ENCODE measurements at places on chromosomes 1 and 21.
A peak's percentile ranks its signal among the peaks of the same experiment; 100 is the strongest.

DNA sequence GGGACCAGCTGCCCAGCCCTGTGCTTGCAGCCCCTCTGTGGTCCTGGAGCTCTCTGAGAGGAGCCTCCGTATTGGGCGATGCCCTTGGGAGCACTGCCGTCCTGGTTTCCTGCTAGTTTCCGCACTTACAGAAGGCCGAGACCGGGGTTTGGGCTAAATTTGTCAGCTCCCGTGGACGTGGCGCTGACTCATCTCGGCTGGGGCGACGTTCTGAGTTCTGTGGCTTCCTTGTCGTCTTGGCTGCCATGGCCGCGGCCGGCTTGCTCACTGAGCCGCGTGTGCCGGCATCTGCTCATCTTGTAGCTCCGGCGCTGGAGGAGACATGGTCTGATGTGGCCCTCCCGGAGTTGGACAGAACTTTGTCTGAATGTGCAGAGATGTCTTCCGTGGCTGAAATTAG lies 64.9 kb downstream of the PCNT start:
- no peak for DNase-seq

GRCh38 chr1:169745015-169745861 lies 11.4 kb upstream of the SELE start:
- no peak for DNase-seq

- DNase-seq, result no peak
Observed at GRCh38 chr1:155083865-155084721, 5.5 kb downstream of the EFNA3 start.

GRCh38 chr1:31586376-31587327 lies 10.3 kb downstream of the TINAGL1 start:
- DNase-seq, result no peak

DNA sequence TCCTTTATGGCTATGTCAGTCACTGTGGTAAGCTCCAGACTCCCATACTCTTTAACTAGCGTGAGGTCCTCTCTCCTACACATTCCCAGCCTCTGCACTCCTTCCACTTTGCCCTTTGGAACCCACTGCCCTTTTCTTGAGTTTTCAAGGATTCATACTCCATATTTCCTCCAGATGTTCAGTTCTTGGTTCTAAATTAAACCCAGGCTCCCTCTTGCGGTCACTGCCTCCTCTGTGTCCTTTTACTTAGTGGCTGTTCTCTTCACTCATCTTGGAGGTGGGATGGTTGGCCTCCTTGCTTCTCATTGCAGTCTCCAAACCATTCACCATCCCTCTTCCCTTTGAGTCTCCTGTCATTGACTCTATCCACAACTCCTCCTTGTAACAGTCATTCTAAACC lies 208.1 kb downstream of the TGFB2 start:
- no peak for DNase-seq

GRCh38 chr1:203331224-203331623 lies 19.7 kb downstream of the FMOD start:
- no peak for DNase-seq

DNA sequence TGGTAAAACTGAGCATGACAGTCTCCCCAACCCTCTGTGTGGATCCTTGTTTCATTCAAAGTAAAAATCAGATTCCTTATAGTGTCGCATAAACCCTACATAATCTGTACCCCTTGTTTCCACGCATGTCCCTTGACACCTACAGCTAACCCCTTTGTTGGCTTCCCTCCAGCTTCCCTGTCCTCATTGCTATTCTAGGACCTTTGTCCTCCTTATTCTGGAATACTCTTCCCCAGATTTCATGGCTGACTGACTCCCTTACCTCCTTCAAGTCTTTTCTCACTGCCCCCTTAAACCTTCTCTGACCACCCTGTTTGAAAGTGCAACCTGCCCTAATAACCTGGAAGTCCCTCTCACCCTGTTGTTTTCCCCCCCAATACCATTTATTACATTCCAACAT lies 4.0 kb downstream of the RNF11 start:
- DNase-seq, result no peak

DNA sequence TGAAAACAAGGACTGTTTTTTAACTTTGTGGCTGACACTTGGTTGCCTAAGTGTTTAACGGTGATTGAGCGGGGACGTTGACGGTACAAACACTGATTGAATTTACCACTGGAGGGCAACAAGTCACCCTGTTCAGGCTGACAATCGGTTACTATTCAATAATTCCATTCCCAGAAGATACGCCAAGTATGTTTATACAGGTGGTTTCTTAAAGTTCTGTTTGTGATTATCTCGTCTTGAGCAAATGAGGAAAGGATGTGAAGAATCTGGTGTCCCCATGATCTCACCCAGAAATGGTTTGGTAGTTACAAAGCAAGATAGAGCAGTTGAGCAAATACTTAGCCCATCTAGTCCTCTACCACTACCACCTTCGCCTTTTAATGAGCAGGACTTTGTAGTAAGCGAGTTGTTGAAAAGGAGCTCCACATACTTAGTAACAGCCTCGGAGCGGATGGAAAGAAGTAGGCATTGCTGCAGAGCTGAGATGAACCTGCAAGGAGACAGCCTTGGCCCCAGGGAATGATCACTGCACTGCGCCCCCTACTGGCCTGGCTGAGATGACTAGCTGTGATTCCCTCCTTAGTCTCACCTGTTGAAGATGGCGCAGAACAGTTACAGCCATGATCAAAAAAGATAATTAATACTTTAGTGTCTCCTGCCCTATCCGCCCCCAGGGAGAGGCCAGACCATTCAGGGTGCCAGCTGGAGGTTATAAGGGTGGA lies 36.3 kb downstream of the IFNAR1 start:
- peak; percentile 73 for DNase-seq

- DNase-seq, result no peak
Observed at GRCh38 chr21:41866274-41866809, 12.8 kb downstream of the PRDM15 start.

GRCh38 chr1:66618390-66618789 lies 84.4 kb downstream of the SGIP1 start:
- DNase-seq, result no peak

Measured in stimulated activated CD4-positive, alpha-beta T cell treated with anti-CD3 and anti-CD28 coated beads, Interleukin-12 subunit alpha, Interleukin-12 subunit beta, amount 100 ng/mL, for 24 hours (primary cell).